ENCODE measurements at places on chromosomes 1 and 21. TPM values are rescaled to one million over a fixed set of nuclear protein-coding genes. Genes with fewer than 3 reads are reported as not detected.
A peak's percentile ranks its signal among the peaks of the same experiment; 100 is the strongest.

DNA sequence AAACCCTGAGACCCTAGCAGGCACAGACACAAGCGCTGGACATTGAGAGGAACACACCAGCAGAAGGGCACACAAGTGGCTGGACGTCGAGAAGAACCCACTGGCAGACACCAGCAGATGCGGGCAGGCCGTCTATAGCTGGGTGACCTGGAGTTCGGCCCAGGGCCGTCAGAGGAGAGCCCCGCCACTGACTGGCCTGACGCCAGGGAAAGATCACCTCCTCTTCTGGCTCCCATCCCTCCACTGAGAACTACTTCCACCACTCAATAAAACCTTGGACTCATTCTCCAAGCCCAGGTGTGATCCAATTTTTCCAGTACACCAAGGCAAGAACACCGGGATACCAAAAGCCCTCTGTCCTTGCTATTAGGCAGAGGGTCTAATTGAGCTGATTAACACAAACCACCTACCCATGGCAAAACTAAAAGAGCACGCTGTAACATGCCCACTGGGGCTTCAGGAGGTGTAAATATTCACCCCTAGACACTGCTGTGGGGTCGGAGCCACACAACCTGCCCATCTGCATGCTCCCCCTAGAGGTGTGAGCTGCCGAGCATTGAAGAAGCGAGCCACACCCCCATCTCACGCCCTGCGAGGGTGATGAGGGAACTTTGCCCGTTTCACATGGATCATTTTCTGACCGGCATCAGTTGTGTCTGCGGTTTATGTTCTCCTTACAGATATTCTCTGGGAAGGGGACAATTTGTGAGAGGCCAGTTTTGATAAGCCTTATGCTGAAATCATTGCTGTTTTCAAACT is 104.8 kb downstream of the HLX start:
- no peak for DNase-seq
- H3K4me1 ChIP-seq: peaks cover 9% of the 10 kb centered on the region
- H3K36me3 ChIP-seq: no peaks in the 10 kb centered on the region

DNA sequence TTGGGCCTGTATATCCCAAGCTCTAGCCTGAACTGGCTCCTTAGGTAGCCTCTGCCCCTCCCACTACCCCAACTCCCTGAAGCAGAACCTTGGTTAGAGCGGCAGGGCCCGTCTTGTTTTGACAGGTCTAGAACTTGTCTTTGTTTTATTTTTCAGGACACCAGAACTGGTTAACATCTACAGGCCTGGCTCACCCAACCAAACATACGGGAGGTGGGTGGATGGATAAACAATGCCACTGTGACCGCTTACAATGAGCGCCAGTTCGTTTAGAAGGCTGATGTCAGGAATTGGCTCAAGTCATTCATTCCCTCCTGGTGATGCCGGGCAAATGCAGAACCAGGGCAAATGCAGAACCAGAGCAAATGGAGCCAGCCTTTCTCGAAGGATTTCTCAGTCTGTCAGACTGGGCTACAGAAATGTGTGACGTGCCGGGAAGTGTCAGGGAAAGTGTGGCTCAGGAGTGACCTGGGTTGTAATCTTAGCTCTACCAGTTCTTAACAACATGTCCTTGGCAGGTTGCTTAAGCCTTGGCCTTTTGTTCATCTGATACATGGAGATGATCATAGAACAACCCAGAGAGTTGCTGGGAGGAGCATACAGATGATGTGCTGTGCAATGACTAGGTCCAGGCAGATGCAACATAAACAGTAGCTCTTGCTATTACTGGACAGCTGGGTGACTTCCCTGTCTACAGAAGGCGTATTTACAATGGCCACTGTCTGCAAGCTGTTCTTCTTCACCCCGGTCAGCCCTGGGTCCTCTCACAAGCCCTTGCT is 30.5 kb upstream of the BTG2 start:
- peak overlapping the region; percentile 96 for H3K27ac ChIP-seq
- no peaks in the 10 kb centered on the region for H3K27me3 ChIP-seq
- peaks cover 86% of the 10 kb centered on the region for H3K4me1 ChIP-seq
- DNase-seq: no peak
- H3K4me3 ChIP-seq: no peak overlapping the region

DNA sequence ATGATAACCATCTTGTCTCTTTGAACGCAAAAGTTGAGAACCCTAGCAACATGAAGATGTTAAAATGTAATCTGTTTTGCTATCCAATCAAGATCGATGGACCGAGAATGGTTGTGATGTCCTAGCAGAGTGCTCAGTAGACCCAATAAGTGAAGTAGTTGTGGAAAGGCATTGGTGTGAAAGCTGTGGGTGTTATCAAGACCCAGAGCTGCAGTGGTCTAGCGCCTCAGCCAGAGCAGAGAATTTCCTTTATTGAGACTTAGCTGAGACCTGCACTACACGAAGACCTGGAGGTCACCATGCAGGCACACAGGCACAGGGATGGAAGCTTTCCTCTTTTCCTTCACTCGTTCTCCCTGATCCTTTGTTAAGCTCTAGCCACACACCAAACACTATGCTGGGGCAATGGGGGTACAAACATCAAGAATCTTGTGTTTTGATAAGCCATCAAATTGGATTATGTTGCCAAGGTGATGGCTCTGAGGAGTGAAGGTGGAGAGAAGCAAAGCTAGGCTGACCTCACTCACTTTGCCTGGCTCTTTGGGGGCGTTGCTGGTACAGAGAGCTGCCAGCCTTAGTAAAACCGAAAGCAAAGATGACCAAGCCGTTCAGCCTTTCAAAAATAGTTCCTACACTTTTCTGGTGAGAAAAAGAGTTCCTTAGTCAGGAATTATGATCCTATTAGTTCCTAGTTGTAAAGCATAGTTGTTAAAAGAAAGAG is 24.1 kb downstream of the METTL13 start:
- peaks cover 37% of the 10 kb centered on the region for H3K4me1 ChIP-seq
- peak overlapping the region; percentile 17 for H3K27ac ChIP-seq
- peak overlapping the region; percentile 28 for H3K4me3 ChIP-seq
- DNase-seq: no peak
- H3K36me3 ChIP-seq: no peaks in the 10 kb centered on the region
- H3K27me3 ChIP-seq: no peaks in the 10 kb centered on the region

- H3K36me3 ChIP-seq: no peaks in the 10 kb centered on the region
- H3K4me3 ChIP-seq: no peak overlapping the region
Measured at GRCh38 chr1:29282924-29283803, 46.8 kb downstream of the PTPRU start.

DNA sequence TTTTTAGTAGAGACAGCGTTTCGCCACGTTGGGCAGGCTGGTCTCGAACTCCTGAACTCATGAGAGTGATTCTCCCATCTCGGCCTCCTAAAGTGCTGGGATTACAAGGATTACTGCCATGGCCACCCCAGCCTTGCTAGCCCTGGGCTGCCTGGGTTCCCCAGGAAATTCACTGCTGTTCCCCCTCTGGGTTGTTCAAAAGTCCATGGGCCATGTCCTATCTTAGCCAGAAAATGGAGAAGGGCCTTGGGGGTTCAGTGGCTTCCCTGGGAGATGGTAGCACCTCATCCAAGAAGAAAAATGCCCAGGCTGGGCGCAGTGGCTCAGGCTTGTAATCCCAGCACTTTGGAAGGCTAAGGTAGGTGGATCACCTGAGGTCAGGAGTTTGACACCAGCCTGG is 20.9 kb downstream of the SLC26A9 start:
- H3K27ac ChIP-seq: no peak overlapping the region
- H3K4me1 ChIP-seq: peaks cover 36% of the 10 kb centered on the region
- no peaks in the 10 kb centered on the region for H3K36me3 ChIP-seq
- H3K4me3 ChIP-seq: no peak overlapping the region

DNA sequence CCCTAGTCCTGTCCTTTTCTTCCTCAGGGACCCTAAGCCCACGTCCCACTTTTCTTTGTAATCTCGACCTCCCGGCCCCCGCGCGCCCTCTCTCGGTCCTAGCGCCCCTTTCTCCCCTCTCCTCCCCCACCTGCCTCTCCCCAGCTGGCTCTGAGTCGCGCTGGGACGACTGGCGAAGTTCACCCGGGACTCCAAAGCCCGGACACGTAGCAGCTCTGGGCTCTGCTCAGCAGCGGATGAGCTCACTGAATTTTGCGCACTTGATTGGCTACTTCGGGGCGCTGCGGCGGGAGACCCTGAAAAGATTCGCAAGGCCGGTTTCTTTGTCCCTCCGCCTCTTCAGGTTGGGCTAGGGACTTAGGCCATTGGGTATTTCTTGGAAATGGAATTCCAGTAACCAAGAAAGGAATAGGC is 16.3 kb upstream of the ACKR1 start:
- peaks cover 16% of the 10 kb centered on the region for H3K4me1 ChIP-seq
- no peak overlapping the region for H3K27ac ChIP-seq
- no peaks in the 10 kb centered on the region for H3K36me3 ChIP-seq
- H3K27me3 ChIP-seq: peaks cover 86% of the 10 kb centered on the region
- DNase-seq: peak; percentile 60

- H3K4me3 ChIP-seq: no peak overlapping the region
- DNase-seq: no peak
- H3K36me3 ChIP-seq: peaks cover 26% of the 10 kb centered on the region
- H3K4me1 ChIP-seq: peaks cover 44% of the 10 kb centered on the region
- peak overlapping the region; percentile 94 for H3K27ac ChIP-seq
Measured at GRCh38 chr1:46342084-46342656, 1.6 kb downstream of the NSUN4 start.

DNA sequence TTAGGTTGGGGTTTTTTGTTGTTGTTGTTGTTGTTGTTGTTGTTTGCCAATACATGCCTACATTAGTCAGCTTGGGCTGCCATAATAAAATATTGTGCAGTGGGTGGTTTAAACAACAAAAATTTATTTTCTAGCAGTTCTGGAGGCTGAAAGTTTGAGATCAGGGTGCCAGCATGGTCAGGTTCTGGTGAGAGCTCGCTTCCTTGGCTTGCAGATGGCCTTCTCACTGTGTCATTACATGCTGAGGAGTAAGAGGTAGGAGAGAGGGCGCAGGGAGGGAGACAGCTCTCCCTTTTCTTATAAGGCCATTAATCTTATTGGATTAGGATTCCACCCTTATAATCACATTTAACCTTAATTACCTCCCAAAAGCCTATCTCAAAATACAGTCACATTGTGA is 52.7 kb downstream of the DIRAS3 start:
- H3K36me3 ChIP-seq: no peaks in the 10 kb centered on the region
- H3K4me3 ChIP-seq: no peak overlapping the region
- H3K27me3 ChIP-seq: no peaks in the 10 kb centered on the region
- no peaks in the 10 kb centered on the region for H3K4me1 ChIP-seq
- no peak overlapping the region for H3K27ac ChIP-seq

TMPRSS3 gene
- total RNA-seq: not detected

- H3K27me3 ChIP-seq: no peaks in the 10 kb centered on the region
- no peak for DNase-seq
- peaks cover 16% of the 10 kb centered on the region for H3K4me1 ChIP-seq
- H3K27ac ChIP-seq: no peak overlapping the region
- no peak overlapping the region for H3K4me3 ChIP-seq
Measured at GRCh38 chr1:221234791-221235190, 355.5 kb downstream of the HLX start.

DNA sequence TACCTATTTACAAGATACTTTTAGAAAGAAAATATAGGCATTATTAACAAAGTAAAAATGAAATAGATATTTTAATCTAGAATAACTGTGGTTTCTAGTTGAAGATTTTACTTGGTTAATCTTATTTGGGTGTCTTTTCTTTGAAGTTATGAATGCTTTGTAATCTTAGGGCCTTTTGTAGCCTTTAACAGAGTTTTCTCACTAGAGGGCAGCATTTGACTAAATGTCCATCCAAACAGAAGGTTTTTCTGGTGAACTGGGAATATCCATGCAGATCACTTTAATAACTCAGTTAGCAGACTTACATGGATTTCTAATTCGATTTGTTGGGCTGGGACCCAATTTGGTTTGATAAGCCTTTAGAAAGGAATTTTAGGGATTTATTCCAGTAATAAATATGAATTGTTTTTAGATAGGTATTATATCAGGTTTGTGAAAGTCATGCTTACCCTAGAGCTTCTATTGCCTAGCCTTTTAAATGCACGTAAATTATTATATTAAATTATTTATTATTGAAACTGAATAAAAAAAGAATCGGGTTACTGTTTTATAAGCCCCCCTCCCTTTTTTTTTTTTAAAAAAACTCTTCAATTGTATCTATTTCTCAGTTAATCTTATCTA is 119.7 kb downstream of the ZNF326 start:
- H3K27me3 ChIP-seq: peaks cover 58% of the 10 kb centered on the region
- DNase-seq: no peak
- no peaks in the 10 kb centered on the region for H3K4me1 ChIP-seq

DNA sequence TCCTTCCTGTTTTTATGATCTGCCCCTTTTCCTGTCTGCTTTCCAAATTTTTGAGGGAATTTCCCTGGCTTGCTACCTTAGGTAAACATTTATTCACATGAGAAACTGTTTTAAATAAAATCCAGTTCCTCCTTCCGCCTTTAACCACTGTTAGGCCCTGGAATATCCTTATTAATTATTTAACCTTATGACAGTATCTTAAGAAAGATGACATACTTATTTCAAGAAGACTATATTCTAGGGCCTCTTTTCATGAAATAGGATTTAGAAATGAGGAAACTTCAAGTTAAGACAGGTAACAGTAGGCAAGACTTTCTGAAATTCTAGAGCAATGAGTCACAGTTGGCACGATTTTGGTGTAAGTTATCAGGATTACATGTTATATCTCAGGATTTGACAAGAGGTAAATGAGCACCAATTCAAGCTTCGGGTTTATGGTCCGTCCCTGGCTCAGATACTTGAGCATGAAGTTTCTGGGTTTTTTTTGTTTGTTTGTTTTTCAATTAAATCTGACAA is 2.0 kb upstream of the TNFSF18 start:
- no peaks in the 10 kb centered on the region for H3K27me3 ChIP-seq
- H3K4me1 ChIP-seq: peaks cover 27% of the 10 kb centered on the region
- DNase-seq: no peak
- no peaks in the 10 kb centered on the region for H3K36me3 ChIP-seq
